ENCODE measurements at places on chromosomes 16 and 17.
A peak's percentile ranks its signal among the peaks of the same experiment; 100 is the strongest.

GRCh38 chr16:81942007-81942601 lies 69.2 kb downstream of the SDR42E1 start:
- DNase-seq, result no peak

GRCh38 chr17:79792984-79793923 lies 3.6 kb downstream of the CBX8 start:
- DNase-seq, result peak; percentile 51

GRCh38 chr17:36001110-36001771 lies at the start of gene CCL15:
Gene CCL15, minus strand, starts transcription at chr17:36001553. Its CDS starts 61 bp downstream, at chr17:36001492.
- no peak for DNase-seq

GRCh38 chr16:81921843-81922584 lies 89.3 kb downstream of the SDR42E1 start:
- no peak for DNase-seq

- DNase-seq, result no peak
Measured at GRCh38 chr16:85136213-85136701, 24.0 kb upstream of the CIBAR2 start.

DNA sequence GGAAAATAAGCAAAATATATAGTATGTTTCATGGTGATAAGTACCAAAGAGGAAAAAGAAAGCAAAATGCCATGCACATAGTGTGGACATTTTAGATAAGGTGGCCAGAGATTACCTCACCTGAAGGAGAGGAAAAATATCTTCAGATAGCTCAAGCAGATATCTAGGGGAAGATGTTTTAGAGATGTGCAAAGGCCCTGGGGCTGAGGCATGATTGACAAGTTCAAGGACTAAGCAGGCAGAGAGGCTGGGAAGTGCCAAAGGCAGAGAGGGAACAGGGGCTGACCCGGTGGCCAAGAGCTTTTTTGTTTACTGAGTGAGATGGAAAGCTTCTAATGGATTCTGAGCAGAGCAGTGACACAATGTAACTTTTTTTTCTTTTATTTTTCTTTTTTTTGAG lies 4.4 kb upstream of the MT4 start:
- DNase-seq, result no peak

DNA sequence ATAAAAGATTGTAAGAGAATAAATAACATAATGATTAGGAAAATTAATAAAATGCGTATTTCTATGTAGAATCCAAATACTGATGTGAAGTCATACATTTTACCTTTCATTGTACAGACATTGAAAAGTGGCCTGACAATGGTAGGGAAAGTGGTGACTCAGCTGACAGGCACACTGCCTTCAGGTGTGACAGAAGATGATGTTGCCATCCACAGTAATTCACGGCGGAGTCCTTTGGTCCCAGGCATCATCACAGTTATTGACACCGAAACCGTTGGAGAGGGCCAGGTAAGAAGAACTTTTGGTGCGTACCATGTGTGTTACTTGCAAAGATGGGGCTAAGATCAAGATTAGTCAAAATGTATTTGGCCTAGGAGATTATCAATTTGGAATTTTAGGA lies 232.8 kb downstream of the BCAS3 start:
- DNase-seq, result peak; percentile 10

GRCh38 chr17:75340631-75341030 lies 51.4 kb upstream of the SLC25A19 start:
- DNase-seq, result no peak

GRCh38 chr17:44222112-44222869 lies 2.8 kb upstream of the UBTF start:
- peak; percentile 90 for DNase-seq

DNA sequence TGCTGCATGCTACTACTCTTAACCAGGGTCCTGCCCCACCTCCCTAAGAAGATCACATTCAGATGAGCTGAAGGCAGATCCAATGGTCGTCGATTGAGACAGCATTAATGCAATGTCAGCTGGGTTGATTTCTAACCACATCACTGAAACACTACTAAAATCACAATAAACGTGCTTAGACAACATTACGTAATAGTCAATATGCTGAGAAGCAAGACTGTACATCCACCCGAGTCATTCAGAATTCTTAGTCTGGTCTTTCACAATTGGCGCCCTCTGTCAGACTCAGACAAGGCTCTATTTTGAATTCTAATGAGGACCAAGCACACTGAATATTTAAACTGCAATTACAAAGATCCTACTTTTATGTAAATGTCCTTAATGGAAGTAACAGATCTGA lies 205.2 kb downstream of the STX8 start:
- no peak for DNase-seq

DNA sequence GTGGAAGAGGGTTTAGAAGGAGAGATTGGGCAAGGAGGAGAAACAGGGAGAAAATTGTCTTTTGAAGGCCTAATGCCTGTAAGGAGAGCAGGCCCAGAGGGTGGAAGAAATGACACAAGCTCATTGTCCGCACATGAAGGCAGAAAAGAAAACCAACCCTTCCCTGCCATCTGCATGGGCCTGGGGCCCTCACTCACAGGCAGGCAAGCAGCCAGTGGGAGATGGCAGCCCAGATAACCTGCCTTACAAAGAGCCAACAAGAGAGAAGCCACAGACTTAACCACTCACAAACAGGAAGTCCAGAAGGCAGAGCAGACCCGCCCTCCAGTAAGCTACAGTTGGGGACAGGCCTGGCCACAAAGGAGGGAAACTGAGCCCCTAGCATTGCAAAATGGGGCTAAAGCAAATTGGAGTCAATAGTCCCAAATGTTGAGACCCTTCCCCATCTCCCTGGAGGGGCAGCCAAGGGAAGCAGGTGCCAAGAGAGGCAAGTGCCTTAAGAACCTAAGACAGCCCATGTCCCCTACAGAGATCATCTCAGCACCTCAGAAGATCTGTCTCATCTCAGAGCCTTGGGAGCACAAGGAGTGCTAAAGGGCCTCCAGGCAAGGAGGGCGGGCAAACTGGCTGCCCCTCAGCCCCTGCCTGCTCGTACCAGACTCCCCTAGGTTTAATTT lies 7.3 kb upstream of the TSPOAP1 start:
- peak; percentile 51 for DNase-seq

GRCh38 chr17:78433013-78433727 lies 54.7 kb downstream of the PGS1 start:
- no peak for DNase-seq

DNA sequence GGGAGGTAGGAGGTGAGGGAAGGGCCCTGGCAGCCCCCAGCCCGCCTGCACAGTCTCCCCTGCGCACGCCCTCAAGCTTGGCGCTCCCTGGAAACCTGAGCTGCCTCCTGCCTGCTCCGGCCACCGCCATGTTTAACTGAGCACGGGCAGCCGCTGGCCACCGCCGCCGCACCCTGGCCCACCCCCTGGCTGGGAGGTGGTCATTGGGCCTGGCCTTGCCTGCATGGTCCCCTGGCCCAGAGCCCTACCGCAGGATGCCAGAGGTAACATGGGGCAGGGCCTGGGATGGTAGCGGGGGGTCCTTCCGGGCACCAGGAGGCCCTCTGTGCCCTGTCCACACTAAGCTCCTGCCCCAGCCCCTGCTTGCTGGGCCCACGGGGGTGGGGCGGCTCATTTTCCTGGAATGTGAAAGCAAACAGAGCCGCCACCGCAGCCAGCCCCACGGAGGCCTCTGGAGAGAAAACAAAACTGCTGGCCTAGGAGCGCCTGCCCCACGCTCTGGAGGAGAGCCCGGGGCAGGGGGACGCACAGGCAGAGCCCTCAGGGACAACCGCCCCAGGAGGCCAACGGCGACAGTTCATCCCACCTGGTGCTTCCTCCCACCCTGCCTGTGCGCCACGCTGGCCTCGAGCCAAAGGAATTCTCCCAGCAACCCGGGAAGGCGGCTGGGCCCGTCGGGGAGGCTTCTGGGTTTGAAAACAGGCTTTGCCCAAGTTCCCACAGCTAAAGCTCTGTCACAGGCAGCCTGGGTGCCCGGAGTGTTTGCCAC lies 8.9 kb downstream of the NHERF2 start:
- no peak for DNase-seq

GRCh38 chr16:70157477-70158260 lies 15.9 kb upstream of the CLEC18C start:
- no peak for DNase-seq

DNA sequence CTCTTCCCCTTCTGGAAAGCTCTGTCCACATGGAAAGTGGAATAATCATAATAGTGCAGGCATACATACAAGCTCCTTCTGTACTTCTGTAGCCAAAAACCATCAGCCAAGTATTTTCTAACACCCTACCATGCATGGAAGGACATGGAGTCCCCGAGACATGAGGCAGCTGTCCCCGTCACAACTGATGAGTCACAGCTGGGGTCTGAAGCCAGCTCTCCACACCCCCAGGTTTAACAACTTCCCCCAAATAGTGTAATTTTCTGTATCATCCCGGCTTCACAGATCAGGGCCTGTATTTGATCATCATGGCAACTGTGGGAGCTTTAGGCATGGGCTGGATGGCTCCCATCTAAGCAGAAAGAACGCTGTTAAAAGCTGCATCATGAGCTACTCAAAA lies 16.6 kb downstream of the C16orf96 start:
- DNase-seq, result no peak

- no peak for DNase-seq
Measured at GRCh38 chr17:42706732-42707131, 24.4 kb downstream of the CNTNAP1 start.

DNA sequence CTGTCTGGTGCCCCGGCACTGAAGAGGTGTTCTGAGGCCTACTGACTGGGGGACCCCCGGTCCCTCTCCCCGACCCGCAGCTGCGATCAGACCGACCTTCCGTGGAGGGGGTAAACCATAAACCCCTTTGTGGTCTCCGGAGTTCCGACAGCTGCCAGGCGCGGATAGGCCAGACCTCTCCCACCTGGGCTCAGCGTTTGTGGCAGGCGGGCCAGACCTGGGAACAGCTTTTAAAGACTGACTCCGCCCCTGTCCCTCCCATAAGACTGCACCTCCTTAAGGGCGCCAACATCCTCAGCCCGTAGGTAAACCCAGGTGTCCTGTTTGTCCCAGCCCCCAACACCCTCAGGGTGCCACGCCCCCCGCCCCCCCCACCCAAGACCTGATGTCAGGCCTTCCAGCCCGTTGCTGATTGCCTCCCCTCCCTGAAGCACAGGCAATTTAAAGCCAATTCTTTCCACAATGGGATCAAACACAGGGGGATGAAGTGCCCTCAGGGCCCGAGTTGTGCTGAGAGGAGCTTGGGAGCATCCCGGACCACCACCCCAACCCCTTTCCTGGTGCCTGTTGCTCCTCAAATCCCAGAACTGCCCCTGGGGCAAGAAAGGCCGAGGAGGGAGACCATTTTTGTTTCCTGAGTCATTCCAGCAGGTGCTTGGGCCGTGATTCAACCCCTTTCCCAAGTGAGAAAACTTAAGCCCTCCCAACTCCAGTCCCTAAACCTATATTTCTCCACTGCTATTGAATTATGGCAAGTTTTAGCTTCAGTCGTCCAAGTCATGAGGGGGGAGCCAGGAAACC lies at the start of gene SOX15:
Gene SOX15, minus strand, starts transcription at position 204 of the 801 bp plus-strand sequence. CDS start 418 bp downstream, outside the sequence.
- DNase-seq, result peak; percentile 89

DNA sequence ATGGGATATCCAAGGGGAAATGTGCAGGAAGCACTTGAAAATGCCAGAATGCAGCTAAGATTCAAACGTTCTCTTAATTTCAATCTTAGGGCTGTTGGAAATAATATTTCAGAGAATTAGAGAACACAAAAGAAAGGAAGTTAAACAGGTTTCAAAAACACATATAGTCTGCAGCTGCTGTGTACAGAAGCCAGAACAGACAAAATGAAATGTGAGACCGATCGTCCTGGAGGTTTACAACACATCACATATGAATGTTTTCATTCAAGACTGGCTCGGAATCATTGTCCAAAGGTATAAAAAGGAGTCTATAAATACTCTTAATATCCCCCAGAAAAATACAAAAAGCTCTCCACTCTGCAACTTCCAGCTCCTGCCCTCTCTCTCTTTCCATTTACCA lies 14.3 kb downstream of the CYTH1 start:
- no peak for DNase-seq

DNA sequence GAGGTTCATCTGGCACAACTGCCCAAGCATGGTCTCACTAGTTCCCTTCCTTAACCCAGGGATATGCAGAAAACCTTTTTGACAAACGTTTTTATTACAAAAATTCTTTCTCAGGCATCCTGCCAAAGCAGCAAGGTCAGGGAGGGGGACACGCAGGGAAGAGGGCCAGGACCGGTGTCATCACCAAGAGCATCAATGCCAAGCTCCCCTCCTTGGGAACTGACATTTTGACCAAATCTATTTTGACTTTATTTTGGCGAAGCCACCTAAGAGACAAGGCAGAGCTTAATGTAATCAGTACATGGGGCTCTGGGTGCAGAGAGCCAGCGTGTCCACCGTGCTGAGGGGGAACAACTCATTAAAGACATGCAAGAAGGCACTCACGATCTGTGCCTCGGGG lies 265.2 kb downstream of the CBLN1 start:
- no peak for DNase-seq

- no peak for DNase-seq
Measured at GRCh38 chr17:66351033-66351432, 48.6 kb downstream of the PRKCA start.

DNA sequence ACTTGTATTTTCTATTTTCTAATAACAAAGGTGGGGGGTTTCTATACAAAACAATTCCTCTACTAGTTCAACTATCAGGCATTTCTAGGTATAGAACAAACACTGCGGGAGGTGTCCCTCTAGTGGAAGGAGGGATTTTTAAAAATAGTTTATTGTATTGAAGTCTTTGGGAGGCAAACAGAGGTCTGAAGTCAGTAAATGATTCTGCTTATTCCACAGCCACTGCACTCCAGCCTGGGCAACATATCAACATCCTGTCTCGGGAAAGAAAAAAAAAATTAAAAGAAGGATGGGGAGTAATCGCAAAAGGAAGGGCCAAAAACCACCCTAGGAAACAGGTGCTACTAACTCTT lies 648 bp upstream of the ERCC4 start:
- DNase-seq, result no peak

GRCh38 chr17:9261081-9262012 lies 240.0 kb downstream of the NTN1 start:
- no peak for DNase-seq

GRCh38 chr17:18191967-18192366 lies 8.3 kb downstream of the ALKBH5 start:
- no peak for DNase-seq

All from mesendoderm (in vitro differentiated cells).